Glomerular endothelial cell (primary cell): ENCODE measurements at places on chromosomes 13 and 19. TPM values are rescaled to one million over a fixed set of nuclear protein-coding genes. Genes with fewer than 3 reads are reported as not detected.

BTBD2 gene
- total RNA-seq, result 80.6 and 82.3 TPM in 2 replicates

HCN2 gene
- 1.1 and 2.0 TPM in 2 replicates for total RNA-seq

SPTBN4 gene
- total RNA-seq, result 1.4 TPM in 1 of 2 replicates, not detected in the other

TNFSF11 gene
- total RNA-seq, result 0.29 TPM in 1 of 2 replicates, not detected in the other

DNA sequence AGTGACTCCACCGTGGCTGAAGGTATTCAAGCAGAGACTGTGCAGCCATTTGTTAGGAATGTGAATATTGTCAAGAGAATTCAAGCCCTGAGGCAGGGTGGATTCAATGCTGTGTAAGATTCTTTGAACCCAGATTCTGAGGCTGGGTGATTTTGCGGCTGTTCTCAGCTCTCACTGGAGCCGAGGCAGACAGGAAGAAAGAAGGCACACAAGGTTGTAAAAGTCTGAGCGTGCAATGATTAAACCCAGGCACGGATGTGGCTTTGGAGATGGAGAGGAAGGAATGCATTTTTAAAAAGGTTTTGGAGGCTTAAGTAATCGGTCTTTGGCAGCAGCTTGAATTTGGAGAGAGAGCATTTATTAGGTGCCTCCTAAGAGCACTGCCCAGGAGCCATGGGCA lies 187.9 kb downstream of the KATNAL1 start:
- no peak for DNase-seq
